ENCODE measurements at places on chromosomes 7 and 10. TPM values are rescaled to one million over a fixed set of nuclear protein-coding genes. Genes with fewer than 3 reads are reported as not detected.

DNA sequence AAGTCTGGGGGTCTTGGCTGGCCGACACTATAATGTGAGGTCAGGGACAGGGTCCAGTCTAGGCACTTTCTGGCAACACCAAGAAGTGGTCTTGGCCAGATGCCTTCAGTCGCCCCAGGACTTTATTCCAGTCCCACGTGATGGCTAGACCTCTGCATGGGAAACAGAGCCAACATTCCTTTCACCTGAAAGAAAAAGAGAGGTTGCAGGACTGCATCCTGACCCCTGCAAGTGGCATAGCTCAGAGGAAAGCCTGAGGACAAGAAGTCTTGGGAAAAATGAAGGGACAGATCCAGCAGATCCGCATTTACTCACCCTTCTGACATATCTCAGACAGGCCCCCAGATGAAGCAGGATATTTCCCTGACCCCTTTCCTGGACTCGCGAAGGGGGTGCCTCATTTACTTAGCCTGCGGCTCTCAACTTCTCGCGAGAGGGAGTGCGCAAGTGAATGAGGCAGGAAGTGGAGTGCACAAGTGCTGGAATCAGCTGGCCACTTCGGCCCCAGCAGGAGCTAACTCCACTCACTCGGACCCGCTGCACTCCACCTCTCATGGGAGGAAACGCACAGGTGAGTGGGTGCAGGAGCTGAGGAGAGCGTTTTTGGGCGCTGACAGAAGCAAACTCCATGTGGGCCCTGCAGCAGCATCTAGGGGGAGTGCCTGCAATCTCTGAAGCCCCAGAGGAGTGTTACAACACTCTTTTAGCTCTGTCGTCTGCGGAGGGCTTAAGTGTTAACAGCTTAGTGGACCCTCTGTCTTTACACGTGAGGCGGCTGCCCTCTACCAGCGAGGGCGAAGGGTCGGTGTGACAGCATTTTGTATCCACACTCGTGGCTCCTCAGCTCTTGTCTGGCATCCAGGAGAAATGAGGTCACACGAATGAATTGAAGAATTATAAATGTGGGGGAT, 916.2 kb upstream of the GHITM start:
- DNase-seq = no peak

CYP26C1 gene
- polyA plus RNA-seq = not detected

- DNase-seq = peak; percentile 25
These were observed 24.4 kb upstream of the ASAH2 start for GRCh38 chr10:50275650-50276235.

DNA sequence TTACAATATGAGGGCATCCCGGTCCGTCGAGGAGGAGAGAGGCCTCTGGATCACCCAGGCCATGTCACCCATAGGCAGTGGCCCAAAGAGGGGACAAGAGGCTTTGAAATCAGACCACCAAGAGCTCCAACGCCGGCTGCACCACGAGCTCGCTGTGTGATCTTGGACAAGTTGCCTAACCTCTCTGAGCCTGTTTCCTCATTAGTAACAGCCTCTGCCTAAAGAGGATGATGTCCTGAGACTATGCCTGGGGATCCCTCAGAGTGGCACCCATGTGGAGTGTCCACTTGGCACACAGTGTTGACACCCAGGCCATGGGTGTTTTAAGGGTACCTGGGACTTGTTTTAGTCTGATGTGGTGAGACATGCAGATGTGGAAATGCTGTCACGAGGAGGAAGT, 50.8 kb downstream of the MICALL2 start:
- DNase-seq = no peak

DNA sequence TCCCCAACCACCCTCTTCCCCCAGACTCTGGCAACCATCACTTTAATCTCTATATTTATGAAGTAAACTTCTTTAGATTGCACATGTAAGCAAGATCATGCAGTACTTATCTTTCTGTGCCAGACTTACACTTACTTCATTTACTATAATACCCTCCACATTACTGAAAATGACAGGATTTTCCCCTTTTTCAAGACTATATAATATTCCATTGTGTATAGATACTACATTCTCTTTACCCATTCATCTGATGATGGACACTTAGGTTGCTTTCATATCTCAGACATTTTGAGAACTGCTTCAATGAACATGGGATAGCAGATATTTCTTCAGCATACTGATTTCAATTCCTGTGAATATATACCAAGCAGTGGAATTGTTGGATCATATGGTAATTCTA, 4.4 kb downstream of the DOCK4 start:
- no peak for DNase-seq

DNA sequence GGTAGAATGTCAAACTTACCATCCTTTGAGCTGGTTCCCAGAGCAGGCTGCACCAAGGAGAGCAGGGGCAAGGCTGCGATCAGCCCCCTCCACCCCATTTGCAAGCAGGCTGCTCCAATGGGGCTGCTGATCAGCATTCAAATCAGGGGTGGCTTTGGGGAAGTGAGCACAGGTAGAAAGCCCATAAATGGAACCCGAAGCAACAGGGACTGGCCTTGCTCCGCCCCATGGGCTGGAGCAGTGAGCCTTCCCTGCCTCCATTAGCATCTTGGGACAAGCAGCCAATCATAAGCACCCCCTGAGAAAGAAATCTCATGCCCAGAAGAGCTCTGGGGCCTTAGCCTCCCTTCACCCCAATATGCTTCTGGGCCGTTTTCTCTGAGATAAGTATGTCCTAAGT, 4.0 kb upstream of the PKD1L1 start:
- DNase-seq = no peak

- no peak for DNase-seq
These were observed 113.8 kb downstream of the DYNC2I1 start for GRCh38 chr7:158970132-158970531.

VIM gene
- polyA plus RNA-seq = 200 TPM

DNA sequence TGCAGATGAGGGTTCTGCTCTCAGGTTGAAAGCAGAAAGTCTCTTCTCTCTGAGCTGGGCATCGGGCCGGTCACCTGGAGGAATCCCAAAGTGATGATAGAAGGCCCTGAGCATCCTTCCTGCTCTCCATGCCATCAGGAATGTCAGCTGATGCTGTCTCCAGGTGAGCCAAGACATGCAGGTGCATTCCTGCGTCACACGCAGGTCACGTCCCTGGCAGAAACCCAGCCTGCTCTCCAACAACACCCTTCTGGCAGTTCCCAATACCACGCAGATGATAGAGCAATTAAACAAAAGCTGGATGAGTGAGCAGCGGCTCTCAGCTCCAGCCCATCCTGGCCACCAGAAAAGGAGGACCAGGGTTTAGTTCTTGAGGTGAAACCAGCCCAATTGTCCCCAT, 6.9 kb upstream of the WIPI2 start:
- DNase-seq = no peak

GRCh38 chr7:110842796-110843195, 248.1 kb upstream of the LRRN3 start:
- no peak for DNase-seq

DNA sequence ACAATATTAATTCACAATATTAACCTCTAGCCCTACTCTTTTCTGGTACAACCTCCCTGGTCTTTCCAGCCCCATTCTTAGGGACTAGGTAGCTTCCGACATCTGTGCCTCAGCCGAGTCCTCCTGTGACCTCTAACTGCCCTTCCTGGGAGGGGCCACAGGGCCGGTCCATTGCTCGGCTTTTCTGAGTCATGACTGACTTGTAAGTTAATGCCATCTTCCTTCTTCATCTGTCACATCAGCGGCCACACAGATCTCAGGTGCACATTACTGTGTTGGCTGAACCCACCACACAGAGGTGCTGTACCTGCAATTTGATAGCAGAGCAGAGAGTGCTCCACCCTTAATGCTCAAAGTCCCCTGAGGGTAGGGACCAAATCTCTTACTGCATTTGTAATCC, 4.1 kb upstream of the CPA4 start:
- DNase-seq = no peak

IFIT1B gene
- polyA plus RNA-seq = not detected

RPEL1 gene
- not detected for polyA plus RNA-seq

GRCh38 chr7:1096156-1097119, 8.5 kb downstream of the GPER1 start:
- no peak for DNase-seq

DNA sequence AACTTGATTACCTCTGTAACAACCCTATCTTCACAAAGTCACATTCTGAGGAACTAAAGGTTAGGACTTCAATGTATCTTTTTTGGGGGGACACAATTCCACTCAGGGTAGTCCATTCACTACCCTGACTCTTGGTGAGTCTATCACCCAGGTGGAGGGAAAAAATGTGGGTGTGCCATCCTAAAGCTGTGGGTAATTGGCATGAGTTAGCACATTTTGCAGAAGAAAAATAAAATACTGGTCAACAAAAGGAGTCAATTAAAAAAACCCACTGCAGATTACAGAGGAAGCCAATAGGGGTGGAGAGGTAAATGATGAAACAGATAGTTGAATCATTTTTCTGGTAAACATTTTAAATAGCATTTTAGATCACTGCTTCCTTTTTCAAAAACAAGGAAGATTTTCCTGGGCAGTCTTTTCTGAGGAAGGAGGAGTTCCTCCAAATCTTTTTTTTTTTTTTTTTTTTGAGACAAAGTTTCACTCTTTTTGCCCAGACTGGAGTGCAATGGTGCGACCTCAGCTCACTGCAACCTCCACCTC, 5.1 kb upstream of the BLVRA start:
- DNase-seq = no peak

GRCh38 chr10:105973360-105973759, 1191.1 kb downstream of the SORCS1 start:
- DNase-seq = no peak

DNA sequence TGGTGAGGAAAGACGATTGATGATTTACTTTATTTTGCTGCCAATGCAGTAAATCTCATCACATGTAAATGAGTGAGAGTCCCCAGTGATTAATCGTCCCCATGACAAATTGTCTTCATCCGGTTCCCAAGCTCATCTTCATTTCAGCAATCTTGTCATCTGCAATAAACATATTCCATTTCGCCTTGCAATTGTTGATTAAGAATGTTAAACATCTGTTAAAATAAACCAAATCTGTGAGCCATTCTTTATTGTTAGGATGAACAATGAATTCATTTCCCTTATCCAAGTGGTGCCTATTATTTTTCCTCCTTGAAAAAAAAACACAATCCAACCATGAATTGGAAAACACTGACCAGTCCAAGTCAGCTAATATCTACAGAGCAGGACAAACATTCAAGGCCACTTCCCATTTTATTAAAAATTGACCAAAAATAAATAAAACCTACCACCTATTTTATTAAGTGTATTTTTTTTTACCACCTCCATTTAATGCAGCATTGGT, 36.5 kb downstream of the NPS start:
- no peak for DNase-seq

DNA sequence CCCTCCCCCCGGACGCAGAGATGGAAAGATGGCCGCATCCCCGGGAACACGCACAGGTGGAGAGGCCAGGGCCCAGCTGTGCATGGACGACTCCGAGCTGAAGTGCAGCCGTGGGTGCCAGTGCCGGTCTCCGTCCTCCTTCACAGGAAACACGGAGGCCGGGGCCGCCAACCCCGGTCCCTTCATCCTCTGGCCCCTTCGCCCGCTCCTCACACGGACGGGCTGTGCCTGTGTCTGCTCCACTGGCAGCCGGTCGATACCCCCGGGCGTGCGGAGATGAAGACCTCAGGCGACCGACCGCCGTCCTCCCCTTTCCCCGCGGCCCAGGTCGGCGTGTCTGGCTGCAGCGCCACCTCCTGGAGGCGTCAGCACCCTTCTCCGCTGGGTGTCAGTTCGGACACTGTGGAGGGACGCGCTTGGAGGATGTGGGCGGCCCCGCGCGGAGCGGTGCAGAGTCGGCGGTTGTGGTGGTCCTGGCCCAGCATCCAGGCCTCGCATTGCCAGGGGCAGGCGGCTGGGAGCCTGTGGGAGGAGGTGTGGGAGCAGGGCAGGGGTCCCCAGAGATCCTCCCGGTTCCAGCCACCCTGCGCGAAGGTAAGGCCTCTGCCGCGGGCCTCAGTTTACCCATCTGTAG, 9.9 kb downstream of the ZNF511 start:
- DNase-seq = no peak

GRCh38 chr10:34835908-34836508, 20.9 kb upstream of the PARD3 start:
- peak; percentile 59 for DNase-seq

DNA sequence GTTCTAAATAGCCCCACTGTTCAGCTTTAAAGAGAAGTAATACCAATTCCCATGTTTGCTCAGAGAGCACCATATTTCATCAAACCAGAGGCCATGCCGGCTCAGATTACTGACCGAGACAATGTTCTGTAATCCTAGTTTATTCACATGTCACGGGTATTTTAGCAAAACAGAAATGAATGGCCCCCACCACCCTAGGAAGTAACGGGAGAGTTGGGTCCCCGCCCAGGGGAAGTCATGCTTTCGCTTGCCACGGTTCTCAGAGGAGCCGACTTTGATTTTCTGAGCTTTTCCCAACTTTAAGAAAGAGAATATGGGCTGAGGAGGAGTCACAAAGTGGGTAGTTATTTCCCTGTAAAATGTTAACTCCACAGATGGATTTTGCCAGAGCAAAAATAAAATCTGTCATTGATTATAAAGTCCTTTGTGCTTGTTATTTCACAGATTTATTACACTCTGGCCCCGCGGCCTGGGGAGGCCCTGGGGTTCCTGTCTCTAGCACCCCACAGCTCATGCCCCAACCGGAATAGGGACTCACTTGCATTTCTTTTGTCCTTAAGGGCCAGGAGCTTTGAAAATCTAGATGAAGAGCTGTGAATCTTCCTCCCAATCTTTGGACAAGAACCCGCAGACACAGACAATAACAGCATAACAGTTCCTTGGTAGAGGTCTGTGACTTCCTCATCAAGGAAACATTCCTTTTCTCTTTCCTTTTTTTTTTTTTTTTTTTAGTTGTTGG, 3.7 kb upstream of the GDF10 start:
- no peak for DNase-seq

DNA sequence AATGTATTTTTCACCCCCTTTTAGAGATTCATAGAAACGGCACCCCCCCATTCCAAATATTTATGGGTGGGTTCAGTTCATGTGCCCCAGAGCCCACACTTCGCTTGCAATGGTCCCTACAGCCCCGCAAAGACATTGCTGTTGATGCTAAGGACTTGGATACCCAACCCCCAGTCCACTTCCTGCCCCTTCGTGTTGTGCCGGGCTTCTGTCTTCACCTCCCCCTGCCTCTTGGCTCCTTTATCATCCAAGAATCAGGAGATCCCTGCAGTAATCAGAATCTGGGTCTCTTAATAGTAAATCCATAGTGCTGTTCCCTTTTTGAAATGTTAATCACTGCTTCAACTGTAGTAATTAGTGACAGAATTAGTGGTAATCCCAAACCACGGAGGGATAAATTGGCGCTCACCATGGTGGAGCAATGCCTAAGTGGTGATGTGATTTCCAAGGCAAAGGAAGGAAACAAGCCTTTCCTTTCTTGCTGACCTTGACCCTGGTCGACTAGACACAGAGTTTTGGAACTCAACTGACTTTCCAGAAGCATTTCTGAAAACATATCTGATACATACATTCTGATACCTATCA, 67.7 kb downstream of the HK1 start:
- no peak for DNase-seq

DNA sequence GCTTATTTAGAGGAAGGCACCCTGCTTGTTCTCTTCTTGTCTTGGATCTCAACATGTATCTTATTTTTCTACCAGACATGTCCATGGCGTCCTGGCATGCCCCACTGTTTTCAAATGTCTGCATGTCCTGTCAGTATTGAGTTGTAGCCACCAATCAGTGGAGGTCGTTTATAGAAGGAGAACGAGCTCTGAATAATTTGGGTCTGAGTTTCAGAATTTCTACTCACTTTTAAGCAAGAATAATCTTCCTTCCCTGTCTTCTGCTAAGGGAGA, 2.9 kb upstream of the HOXA13 start:
- DNase-seq = no peak
